ENCODE measurements at places on chromosomes 3 and 15.

- no peak for DNase-seq
Observed at GRCh38 chr15:88882785-88883184, 12.6 kb downstream of the HAPLN3 start.

- DNase-seq, result peak; percentile 70
Observed at GRCh38 chr3:50154840-50155490, at the start of gene SEMA3F. Gene SEMA3F, plus strand, starts transcription at chr3:50155324. Its CDS starts 4,299 bp downstream, at chr3:50159623.

GRCh38 chr3:100614941-100615340 lies 5.5 kb downstream of the ADGRG7 start:
- DNase-seq, result no peak

DNA sequence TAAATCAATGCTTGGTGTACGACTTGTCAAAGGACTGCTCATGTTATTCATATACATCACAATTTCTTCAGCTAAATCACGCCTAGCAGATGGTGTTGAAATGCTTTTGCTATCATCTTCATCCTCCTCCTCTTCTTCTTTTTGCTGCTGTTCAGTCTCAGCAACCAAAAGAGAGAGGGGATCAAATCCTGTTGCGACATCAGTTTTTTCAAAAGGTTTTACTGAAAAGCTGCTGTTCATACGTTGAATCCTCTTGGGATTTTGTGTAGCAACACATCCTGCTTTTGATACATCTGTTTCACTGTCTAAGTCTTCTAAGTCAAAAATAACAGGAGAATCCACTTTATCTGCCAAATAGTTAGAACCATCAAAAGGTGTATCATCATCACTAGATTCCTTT lies 69.0 kb downstream of the SLC24A1 start:
- no peak for DNase-seq

GRCh38 chr15:68272721-68273271 lies 4.7 kb upstream of the FEM1B start:
- no peak for DNase-seq

DNA sequence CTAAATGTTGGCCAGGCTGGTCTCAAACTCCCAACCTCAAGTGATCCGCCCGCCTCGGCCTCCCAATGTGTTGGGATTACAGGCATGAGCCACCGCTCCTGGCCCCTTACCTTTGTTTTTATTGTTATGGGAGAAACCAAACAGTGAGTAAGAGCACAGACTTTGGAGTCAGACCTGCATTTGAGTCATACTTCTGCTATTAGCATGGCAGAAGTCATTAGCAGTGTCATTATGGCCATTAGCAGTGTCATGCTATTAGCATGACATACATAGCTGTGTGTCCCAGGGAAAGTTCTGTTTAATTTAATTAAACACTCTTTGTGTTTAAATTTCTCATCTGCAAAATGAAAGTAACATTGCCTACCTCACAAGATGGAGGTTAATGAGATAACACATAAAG lies 54.8 kb downstream of the SQOR start:
- DNase-seq, result no peak

- no peak for DNase-seq
Observed at GRCh38 chr3:64945171-64945729, 257.4 kb upstream of the ADAMTS9 start.

- no peak for DNase-seq
Observed at GRCh38 chr3:110324171-110324705, 747.4 kb upstream of the NECTIN3 start.

- peak; percentile 61 for DNase-seq
Observed at GRCh38 chr3:4474683-4475490, 7.8 kb upstream of the SUMF1 start.

DNA sequence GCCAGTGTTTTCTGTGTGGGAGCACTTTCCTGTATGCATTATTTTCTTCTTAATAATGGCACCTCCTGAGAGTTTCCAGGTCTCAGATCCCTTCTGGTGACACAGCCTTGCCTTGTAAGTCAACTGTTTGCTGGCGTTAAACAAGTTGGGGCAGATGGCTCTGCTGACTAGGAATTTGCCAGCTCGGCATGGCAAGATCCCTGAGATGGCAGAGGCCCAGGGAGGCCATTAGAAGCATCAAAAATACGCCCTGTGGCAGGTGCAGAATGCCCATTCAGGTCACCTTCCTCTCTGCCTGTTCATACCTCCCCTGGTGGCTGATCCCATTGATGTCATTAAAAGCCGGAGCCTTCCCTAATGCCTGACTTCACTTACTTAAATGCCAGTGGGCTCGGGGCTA lies 320.9 kb upstream of the CTDSPL start:
- DNase-seq, result no peak

- DNase-seq, result no peak
Observed at GRCh38 chr3:134039161-134039862, 9.6 kb upstream of the SLCO2A1 start.

DNA sequence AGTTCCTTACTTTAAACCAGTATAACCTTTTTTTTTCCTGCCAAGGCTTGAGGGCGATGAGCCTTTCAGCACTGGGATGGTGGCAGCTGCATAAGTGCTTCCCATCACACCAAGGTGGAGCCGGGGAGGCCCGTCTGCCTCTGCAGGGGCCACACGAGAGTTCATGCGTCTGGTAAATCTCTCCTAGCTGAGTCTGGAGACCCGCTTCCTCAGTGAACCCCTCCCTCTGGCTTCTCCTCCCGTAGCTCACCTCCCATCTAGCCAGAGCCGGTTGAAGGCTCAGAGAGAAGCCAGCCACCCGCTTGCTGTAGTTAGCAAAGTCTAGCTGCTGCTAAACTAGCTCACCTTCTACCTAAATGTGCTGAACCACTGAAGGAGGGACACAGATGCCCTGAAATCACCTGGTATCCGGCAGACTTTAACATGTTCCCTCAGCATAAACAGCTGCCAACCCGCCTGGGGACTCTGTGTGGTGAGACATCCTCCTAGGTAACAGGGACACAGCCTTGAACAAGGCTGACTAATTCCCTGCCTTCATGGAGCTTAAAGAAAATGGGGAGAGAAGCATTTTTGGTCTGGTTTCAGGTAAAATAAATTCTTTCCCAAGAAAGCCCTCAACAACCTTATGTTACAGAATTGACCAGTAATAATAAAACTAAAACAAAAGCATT lies 42.9 kb downstream of the RLBP1 start:
- DNase-seq, result no peak

- DNase-seq, result no peak
Observed at GRCh38 chr3:151259664-151260063, 18.7 kb downstream of the P2RY14 start.

DNA sequence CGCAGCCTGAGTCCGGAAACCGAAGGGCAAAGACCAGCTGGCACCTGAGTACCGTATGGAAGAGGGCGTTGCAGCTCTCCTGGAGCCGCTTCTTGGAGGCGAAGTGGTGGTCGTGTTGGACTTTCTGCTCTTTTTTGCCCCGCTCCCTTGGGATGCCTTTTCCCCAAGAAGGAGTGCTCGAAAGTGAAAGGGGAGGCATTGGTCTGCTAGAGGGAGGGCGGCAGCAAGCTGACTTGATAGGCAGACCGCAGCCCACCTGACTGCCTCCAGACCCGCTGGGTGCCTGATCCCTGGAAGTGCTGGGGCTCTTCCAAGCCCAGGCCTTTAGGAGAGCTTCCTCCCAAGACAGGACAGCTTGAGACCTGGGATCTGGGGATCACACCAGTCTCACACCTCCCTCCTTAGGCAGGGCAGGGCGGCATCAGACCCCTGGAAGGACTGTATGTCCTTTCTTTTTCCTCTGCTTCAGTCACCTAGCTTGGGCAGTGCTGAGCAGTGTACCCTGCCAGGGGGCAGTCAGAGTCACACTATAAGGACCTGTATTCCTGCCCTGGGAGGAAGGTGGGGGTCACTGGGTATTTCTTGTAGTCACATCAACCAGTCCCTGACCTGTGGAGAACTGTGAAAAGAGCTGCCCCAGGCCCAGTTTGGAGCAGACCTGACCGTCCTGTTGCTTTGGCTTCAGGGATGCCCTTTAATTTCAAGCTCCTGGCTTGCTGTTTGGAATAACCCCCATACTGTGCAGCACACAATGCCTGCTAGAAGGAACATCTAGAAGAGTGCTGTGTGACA lies 2.1 kb downstream of the ACVR2B start:
- DNase-seq, result no peak

- no peak for DNase-seq
Observed at GRCh38 chr3:15367059-15367458, 34.7 kb upstream of the SH3BP5 start.

- no peak for DNase-seq
Observed at GRCh38 chr3:40899286-40899712, 300.0 kb upstream of the CTNNB1 start.

- no peak for DNase-seq
Observed at GRCh38 chr3:155244216-155244615, 49.3 kb downstream of the STRIT1 start.

Data from activated T-cell treated with anti-CD3 and anti-CD28 coated beads, Interleukin-2, amount 50 U/mL, for 48 hours (primary cell).